Neural crest cell (in vitro differentiated cells): ENCODE measurements at places on chromosomes 7 and 10.

GRCh38 chr10:95289921-95290421 lies 832 bp downstream of the PDLIM1 start:
- no peak for DNase-seq

GRCh38 chr10:3805201-3805790 lies 20.3 kb upstream of the KLF6 start:
- DNase-seq: no peak

GRCh38 chr7:157789942-157790341 lies 453.1 kb downstream of the DNAJB6 start:
- DNase-seq: no peak

DNA sequence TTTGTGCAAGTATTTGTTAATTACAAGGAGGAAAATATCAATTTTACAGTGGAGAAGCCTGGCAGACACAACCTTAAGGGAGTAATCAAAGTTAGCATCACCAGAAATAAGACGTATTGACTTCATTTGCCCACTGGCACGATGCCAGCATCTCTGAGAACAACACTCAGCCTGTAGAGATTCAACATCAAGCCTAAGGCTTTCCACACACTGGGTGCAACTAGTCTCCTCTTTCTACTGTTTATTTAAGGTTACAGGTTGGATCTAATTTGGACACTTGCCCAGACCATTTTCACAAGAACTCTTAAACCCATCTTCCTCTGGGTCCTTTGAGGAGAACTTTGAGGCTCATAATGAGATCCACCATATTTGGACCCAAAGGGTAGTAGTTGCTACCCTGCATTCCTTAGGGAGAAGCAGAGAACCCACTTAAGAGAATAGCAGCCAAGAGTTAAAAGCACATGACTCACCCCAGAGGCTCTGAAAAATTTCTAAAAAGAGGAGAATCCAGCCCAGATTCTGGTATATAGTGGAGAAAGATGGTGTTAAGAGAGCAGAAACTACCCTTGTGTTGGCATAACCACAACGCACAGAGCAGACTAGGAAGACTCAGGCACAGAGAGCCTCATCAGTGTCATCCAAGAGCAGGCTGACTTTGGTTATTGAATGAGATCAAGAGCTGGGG lies 97.3 kb downstream of the CCDC71L start:
- DNase-seq: no peak

- no peak for DNase-seq
Measured at GRCh38 chr7:4876586-4876985, 6.9 kb downstream of the RADIL start.

- DNase-seq: no peak
Measured at GRCh38 chr10:101709359-101710058, 14.5 kb upstream of the FBXW4 start.

GRCh38 chr10:104258209-104258608 lies 3.5 kb downstream of the GSTO1 start:
- no peak for DNase-seq
